ENCODE measurements at places on chromosomes 13 and 19.

DNA sequence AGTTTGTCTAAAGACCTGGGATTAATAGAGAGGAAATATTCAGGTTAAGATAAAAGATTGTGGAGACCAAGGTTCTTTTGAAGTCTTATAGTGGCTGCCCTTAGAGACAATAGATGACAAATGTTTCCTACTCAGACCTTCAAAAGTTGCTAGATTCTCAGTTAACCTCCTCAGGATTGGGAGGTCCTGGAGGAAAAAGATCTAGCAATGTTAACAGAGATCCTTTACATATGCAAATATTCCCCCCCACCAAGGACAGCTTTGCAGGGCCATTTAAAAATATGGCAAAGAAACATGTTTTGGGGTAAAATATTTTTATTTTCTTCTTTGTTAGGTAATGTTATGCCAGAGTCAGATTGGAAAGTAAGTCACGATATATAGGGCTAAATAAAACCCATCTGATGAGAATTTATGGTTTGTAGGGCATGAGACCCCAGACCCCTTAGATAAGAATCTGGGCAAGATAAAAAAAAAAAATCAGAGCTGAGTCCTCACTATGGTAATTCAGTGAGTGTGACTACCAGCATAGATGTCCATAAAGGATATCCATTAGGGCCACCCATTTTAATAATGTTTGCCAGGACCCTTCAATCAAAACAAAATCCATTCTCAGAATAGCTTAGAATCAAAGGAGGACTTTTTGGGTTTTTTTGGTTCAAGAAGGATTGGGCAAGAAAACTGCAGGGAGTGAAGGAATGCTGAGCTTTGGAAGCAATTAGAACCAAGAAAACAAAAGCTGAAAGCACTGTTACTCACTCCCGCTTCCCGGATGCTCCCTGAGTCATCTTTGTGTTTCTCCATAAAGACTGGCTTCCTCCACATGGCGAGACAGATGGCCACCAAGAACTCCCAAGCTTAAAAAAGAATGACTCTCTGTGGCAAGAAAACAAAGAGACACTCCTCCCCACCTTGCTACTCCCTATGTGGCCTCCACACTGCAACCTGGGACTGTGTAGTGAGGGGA lies 28.2 kb downstream of the VSTM1 start:
- no peak for DNase-seq

DNA sequence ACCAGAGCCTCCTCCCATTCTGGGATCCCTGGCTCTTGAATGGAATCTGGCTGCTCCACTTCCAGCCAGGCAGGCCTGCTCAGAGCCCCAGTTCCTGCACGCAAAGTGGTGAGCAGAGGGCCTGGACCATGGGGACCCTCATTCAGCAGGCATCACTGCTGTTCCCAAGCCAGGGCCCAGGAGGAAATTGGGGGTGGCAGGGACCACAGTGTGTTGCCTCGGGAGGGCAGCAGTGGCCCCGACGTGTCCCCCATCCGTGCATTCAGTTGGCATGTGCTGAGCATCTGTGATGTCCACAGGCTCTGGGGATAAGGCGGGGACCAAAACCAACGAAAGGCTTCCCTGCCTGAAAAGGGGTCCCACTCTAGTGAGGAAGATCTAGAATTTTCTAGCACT lies 11.2 kb downstream of the CCDC97 start:
- DNase-seq: no peak

DNA sequence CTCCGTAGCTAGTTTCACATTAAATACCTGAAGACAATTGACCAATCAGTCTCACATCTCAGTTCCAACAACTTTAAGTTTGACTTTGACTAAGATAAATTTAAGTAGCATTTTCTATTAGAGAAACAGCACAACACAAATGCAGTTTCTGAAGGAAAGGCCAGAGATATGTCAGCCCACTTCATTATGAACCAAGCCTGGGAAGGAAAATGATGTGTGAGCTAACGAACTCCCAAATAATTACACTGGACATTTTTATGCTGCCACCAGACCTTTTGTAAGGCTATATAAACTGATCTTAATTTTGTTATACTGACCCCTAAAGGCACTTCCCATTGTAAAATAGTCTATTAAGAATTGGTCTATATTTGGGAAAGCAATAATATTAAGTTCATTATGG lies 57.9 kb upstream of the DACH1 start:
- no peak for DNase-seq

- DNase-seq: no peak
Measured at GRCh38 chr13:92303428-92303827, 905.0 kb downstream of the GPC5 start.

DNA sequence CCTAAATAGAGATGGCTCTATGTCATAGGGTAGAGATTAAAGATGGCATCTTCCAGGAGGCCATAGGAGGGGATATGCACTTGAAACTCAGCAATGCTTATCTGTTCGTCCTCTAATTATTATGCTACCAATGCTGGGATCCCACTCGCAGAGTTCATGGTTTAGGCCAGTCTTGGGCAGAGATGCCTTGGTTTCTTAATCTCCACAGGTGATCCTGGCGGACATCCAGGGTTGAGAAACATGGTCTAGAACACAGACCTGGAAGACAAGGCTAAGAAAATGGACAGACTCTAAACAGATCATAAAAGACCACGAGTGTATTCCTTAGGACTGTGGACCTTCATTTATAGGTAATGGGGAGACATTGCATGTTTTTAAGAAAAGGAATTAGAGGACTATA lies 70.0 kb upstream of the IRS2 start:
- DNase-seq: no peak

GRCh38 chr19:17246681-17247425 lies 1.1 kb upstream of the NR2F6 start:
- peak; percentile 37 for DNase-seq

DNA sequence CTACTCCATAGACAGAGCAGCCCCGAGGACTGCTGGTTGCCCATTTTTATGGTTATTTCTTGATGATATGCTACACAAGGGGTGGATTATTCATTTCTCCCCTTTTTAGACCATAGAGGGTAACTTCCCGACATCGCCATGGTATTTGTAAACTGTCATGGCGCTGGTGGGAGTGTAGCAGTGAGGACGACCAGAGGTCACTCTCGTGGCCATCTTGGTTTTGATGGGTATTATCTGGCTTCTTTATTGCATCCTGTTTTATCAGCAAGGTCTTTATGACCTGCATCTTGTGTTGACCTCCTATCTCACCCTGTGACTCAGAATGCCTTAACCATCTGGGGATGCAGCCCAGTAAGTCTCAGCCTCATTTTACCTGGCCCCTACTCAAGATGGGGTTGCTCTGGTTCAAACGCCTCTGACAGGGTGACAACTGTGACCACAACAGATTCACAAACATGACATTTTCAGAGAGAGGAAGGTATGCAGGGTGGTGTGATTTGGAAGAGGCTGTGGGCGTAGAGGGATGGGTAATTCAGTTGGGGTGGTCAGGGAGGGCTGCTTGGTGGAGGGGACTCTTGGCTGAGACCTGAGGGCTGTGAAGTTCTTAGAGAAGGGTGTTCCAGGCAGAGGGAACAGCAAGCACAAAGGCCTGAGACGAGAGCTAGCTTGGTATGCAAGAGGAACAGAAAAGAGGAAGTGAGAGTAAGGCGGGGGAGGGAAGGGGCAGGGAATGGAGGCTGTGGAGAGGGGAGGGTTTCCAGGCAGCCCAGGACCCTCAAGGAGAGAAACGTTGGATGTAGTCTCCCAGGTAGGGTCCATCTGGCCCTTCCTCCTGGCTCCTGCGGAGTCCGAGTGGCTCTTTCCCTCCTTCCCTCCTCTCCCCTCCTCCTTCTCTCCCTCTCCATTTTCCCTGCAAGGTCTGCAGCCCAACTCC lies 23.5 kb downstream of the FAM187B start:
- DNase-seq: no peak

All from midbrain (tissue), 1 donor.